ENCODE measurements at places on chromosomes 3 and 15.

DNA sequence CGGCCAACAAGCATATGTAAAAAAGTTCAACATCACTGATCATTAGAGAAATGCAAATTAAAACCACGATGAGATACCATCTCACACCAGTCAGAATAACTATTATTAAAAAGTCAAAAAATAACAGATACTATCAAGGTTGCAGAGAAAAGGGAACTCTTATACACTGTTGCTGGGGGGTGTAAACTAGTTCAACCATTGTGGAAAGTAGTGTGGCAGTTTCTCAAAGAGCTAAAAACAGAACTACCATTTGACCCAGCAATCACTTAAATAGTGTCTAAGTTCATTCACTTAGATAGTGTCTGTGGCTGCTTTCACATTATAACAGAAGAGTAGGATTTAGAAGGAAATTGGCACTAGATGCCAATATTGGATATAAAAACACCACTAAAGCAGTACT is 49.7 kb downstream of the CGGBP1 start:
- DNase-seq: no peak

DNA sequence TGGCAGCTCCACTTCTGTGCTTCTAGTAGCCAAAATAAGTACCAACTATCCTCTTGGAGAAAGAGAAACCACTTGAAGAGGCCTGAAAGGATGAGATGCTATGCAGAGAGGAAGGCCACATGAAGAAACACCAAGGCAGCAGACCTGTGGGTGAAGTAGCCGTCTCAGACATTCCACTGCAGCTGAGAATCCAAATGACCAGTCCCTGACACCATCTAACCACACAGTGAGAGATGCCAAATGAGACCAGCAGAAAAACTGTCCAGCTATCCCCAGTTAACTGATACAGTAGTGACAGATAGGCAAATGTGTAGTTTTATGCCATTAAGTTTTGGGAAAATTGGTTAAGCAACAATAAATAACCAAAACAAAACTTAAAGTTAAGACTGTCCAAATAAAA is 47.9 kb upstream of the ZSCAN2 start:
- no peak for DNase-seq

- DNase-seq: no peak
Observed at GRCh38 chr15:22933641-22934061, 46.5 kb downstream of the CYFIP1 start.

- no peak for DNase-seq
Observed at GRCh38 chr3:90005281-90005847, 897.9 kb downstream of the EPHA3 start.

DNA sequence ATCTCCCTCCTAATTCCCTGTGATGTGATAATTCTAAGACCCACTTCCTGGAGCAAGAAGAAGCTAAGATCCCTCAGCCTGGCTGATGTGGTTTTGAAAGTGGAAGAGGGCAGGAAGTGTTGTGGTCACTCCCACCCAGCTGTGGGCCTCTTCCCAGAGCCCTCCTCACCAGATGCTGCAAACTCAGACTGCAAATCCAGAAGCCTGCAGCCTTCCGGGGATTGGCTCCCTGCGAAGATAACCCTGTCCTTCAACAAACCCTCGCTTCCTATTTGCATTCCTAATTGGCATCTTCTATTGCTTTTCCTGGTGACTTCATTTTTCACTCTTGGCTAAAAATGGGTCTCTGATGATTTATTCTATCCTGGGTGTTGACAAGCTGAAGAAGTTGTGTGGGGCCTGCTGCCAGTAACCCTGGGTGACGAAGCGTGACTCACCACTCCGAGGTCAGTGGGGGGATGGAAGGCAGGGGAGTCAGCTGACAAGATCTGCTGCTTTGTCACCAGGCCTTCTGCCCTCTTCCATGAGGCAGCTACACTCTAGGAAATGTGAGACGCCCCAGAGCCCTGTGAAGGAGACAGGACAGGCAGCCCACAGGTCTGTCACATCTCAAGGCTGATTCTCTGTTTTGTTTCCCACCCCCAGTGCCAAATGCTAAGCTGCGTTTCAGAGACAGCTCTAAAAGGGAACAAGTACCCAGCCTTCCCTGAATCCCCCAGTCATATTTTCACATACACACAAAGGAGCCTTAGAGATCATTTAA is 99.7 kb upstream of the LIPC start:
- DNase-seq: peak; percentile 15

DNA sequence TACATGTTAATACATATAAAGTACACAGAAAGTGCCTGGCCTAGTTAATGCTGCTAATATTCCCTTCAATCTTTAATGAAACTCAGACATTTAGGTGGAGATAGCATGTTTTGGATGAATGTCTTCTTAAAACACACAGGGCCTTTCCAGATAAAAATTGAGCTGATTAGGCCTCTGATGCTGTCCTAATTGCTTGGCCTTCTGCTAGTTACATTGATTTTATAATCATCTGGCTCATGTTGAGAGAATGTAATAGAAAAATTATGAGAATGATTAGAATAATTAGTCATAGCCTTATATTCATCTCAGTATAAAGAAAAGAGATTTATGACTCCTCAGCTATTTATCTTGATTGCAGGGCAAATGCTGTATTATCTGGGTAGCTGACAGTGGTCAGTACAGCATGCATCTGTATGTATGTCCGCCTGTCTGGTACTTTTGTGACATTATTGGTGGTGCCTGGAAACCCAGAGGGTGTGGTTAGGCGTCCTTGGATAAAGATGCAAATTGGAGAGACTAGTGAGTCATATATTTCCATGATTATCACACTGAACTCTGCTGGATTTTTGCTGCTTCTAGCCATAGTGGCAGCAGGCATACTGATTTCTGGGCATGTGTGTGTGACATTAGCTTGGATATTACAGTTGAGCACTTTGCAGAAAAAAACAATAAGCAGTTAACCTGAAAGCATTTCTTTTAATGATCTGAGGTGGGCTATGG is 120.8 kb downstream of the FEZF2 start:
- no peak for DNase-seq

DNA sequence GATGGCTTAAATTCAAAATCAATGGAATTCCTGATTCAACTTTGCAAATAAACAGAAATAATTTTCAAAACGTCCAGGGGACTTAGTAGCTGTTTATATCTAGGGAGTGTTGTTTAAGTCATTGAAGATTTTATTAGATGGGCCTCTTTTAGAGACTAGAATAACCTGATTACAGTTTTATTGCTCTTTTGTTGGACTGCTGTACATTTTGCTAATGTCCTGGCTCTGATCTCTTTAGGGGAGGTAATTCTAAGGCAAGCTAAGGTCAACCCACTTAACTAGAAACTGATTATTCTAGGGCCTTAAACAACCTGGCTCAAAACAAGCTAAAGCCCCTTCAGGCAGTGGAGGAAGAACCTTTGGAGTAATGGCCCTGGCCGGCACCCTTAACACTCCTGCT is 62.0 kb upstream of the MYZAP start:
- no peak for DNase-seq

- DNase-seq: no peak
Observed at GRCh38 chr3:33237439-33237838, 18.8 kb upstream of the SUSD5 start.

GRCh38 chr3:71050538-71051258 is 532.8 kb downstream of the FOXP1 start:
- no peak for DNase-seq

GRCh38 chr3:57464801-57465200 is 79.3 kb downstream of the DNAH12 start:
- no peak for DNase-seq

DNA sequence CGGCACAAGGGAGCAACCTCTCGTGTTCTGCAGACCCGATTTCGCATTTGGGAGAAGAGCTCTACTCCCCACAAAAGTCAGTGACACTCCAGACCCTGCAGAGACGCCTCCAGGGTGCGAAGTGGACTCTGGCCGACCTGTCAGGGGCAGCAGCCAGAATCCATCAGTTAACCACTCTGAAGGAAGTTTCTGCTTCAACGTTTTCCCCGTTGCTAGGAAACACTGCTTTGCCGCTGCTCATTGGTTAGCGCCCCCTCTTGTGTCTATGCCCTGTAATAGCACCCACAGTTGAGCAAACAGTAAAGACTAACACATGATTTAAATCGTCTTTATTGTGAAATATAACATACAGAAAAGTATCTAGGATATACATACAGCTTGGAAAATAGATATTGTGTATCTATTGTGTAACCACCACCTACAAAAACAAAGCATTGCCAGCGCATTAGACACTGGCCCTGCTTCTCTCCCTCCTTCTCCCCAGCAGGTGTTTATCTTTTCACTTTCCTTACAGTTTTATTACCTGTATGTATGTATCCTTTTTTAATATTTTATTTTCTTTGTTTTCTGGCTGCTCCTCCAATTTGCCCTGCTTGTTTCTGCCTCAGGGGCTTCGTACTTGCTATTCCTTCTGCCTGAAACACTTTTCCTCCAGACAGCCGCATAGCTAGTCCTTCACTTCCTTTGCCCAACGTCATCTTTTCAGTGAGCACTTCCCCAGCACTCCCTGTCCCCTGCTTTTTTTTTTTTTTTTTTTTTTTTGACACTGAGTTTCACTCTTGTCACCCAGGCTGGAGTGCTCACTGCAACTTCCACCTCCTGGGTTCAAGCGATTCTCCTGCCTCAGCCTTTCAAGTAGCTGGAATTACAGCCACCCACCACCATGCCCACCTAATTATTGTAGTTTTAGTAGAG is 38.8 kb downstream of the TMEM40 start:
- DNase-seq: peak; percentile 79

DNA sequence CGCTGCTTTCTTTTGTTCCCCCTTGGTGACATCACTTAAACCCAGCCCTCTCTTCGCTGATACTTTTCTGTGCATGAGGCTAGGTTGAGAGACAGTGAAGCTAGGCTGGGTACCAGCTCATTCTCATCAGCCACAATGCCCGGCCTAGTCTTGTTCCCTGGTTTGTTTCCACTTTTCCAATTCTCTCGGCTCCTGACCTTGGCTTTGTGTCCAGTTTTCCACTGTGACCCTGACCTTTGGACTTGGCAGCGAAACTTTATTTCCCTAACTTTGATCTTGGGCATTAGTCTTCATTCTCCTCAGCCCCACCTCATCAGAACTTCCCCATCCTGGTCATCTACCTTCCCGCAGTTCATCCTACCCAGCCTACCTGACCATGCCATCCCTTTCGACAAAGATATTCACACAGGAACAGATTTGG is 908 bp upstream of the ADPGK start:
- DNase-seq: no peak

DNA sequence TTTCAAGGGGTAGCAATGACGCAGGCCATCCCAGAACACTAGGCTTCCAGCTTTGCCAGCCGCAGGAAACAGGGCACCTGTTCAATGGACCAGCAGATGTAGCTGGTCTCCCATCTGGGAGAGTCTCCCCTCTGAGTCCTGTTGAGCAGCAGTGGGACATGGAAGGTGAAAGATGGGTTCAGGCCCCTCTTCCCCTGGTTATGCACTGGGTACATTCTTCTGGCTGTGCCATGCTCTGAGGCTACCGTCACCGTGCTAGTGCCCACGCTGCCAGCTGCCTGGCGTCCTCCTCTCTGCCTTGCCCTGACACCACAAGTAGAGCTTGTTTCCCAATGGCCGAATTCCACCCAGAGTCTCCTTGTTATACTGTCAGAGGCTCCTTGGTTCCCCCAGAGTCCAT is 63.1 kb downstream of the TLE3 start:
- no peak for DNase-seq

DNA sequence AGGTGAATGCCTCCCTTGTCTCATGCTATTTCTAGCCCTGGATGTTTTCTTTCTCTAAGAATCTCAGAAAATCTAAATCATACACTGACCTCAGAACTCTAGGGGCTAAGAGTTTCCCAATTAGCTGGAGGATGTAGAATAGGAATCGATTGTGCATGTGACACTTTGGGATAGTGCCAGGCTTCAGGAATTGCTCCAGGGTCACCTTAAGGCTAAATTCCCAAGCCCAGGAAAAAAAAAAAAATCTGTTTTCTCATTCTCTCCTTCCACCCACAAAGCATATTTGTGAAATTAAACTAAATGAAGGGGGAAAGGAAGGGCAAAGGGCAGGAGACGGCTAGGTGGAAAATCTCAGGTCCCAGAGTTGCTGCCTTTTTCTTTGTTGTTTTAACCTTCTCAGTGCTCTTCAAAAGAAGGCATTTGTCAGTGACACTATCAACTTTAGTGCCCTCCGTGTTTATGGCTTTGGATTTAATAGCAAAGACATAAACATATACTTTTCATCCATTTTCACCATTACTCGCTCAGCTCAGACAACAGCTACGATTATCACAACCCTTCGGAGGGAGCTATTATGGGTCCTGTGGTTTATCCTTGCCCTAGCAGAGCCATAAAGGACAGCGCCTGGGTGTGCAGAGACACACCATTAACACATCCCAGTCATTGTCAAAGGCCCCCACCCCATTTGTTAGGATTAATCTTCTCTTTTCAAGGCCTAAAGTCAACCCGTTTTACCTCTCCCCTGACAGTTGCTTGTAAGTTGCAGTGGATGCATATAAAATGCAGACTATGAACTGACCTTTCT is 271.7 kb downstream of the PDZRN3 start:
- DNase-seq: no peak

DNA sequence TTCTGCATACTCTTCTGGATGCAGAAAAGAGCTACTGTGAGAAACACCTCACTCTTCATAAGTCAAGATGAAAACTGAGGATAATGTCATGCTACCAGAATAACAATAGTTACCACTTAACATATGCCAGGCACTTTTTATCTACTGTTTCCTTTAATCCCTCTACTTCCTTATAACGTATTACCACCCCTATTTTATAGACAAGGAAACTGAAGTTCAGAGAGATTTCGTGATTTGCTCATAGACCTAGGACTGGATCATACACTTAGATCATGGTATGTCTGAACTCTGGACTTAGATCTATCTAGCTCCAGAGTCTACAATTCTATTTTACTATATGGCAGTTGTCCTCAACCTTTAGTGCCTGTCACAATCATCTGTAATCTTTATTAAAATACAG is 155.7 kb upstream of the TSPAN3 start:
- no peak for DNase-seq

GRCh38 chr15:72306211-72306785 is 13.7 kb downstream of the CELF6 start:
- no peak for DNase-seq

DNA sequence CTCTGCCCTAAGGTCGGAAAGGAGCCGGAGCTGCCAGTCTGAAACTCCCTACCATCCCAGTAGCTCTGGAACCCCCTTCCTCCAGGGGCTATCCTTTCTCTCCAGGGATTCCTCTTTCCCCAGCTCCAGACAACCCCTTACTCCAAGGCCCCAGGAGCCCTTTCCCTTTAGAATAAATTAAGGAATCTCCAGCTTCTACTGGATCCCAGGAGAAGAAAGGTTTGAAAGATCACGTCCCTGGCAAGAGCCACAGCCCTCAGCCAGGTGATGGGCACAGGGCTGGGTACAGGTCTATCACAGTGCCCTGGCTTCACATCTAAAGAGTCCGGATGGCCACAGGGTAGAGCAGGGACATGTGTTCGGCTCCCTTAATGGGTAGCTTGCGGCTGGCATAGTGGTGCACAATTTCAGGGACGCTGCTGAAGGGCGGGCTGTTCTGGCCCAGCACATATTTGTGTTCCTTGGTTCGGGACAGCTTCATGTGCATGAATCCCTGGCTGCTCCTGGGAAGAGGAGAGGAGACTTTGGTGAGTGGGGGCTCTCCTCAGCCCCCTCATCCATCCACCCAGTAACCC is 20.0 kb downstream of the SHF start:
- no peak for DNase-seq

All from GM19239 (cell line).